ENCODE measurements at places on chromosomes 11 and 22.

- DNase-seq = no peak
Measured at GRCh38 chr11:19237381-19237780, 3.4 kb downstream of the E2F8 start.

GRCh38 chr11:7677796-7678201 is 4.5 kb upstream of the CYB5R2 start:
- DNase-seq = no peak

DNA sequence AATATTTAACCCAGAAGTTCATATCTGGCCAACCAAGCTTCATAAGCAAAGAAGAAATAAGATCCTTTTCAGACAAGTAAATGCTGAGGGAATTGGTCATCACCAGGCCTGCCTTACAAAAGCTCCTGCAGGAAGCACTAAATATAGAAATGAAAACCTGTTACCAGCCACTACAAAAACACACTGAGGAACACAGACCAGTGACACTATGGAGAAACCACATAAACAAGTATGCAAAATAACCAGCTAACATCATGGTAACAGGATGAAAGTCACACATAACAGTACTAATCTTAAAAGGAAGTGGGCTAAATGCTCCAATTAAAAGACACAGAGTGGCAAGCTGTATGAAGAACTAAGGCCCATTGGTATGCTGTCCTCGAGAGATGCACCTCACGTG is 311.4 kb downstream of the DYNC2H1 start:
- DNase-seq = no peak

DNA sequence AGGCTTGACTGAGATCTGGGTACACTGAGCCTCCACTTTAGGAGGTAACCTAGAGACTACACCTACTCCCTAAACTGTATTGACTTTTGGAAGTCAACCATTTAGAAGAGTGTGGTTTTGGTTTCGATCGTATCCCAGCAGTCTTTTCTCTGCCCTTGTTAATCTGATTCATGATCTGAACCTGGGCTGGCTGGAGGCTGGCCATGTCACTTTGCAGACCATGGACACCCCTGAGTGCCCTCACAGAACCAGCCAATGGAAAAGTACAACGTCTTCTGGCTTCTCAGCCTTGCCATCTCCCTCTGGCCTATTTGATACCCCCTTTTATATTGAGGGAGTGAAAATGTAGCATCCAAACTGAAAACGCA is 10.8 kb downstream of the EHF start:
- DNase-seq = no peak

DNA sequence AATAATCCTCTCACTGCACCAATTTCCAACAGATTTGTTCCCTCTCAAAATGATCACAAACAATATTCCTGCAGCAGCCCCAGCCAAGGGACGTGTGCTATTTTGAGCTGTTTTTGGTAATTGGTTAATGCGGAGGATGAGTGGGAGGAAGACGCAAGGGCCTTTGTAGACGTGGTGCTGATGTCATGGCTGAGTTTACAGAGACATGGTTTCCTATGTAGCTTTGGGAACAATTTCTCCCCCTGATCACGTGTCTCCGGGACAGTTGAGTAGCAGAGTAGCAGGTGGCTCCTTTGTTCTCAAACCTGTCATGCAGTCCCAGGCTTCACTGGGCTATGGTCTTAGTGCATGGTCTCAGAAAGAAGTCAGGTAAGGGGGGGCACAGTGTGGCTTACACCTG is 183.2 kb upstream of the NECTIN1 start:
- no peak for DNase-seq

- DNase-seq = no peak
Measured at GRCh38 chr11:75966537-75967287, 151.7 kb downstream of the UVRAG start.

DNA sequence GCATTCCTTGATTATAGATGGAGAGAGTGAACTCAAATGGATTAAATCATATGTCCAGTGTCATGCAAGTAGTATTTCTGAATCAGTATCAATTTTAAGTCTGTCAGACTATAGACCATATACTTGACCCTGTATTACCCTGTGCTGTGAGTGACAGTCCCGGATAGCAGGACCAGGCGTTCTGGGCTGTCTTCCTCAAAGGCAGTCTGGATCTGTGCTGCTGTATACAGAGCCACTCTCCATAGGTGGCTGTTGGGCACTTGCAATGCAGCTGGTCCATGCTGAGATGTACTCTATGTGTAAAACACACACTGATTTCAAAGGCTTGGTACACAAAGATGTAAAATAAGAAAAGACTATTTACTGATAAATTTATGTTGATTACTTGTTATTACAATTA is 294.3 kb downstream of the OPCML start:
- no peak for DNase-seq

- DNase-seq = no peak
Measured at GRCh38 chr22:32482708-32483107, 8.1 kb downstream of the FBXO7 start.

DNA sequence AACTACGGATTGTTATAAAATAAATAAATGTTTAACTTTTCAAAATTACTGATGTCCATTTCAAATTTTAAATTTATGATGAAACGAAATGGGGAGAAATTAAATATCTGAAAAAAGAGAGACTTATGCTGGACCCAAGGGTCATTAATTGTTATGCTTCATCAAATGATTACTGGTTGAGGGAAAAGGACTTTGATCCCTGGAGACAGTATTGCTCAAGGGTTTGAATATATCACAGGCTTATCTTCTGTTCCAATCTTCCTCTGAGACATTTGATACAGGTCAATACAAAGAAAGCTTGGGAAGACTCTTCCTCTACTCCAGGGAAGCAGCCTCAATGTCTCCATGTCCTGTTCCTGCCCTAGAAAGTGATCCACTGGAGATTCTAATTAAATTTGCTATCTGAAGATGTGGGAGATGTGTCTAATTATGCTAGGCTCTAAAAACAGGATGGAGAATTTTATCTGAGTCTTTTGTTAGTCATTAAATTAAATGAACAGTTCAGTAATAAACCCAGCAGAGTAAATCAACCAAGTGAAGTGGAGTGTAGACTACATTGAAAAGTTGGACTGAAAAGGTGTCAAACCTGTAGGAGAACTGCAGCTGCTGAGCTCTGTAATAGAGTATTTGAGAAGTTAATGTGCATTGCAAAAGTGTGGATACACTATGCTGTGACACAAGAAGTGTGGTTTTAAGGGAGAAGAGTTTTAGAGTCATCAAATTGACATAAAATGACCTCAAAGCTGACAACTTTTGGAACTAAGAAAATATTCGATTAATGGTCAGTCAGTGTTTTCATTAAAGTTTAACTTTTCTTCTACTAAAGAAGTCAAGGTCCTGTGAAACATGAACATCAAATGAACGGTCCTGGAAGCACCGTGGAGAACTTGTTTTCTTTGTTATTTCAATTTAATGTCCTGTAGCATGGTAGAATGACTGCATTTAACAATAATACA is 623.7 kb upstream of the CCDC90B start:
- DNase-seq = no peak

DNA sequence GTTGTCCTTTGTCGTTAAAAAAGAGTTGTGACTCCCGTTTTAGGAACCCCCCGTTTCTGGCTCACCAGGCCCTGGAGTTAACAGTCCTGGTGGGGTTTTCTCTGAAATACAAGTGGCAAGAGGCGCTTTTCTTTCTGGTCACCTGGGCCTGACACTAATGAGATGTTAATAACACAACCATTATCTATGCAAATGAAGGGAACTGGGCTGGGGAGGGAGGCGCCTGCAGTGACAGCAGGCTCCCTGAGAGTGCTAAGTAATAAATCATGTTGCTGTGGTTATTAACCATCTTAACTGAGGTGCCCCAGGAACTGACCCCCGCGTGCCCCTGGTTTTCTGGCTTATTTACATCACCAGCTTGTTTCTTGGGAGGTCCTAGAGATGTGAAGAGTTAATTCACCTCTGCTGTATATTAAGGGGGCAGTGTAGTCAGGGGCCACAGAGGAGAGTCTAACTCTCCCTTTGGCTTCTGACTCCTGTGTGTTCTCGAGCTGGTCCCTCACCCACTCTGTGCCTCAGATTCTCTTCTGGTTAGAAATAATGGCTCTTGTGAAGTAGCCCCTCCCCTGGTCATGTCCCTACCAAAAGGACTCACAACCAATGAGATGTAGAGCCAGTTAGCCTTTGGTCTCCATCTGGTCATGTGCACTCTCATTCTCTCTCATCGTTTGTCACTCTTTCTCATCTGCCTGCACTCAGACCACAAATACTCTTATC is 276.6 kb upstream of the CADM1 start:
- DNase-seq = no peak

GRCh38 chr11:10844796-10845195 is 13.1 kb downstream of the ZBED5 start:
- no peak for DNase-seq

- DNase-seq = no peak
Measured at GRCh38 chr11:126162306-126163030, 49.0 kb downstream of the RPUSD4 start.

GRCh38 chr11:121207485-121208115 is 85.0 kb upstream of the SC5D start:
- DNase-seq = no peak

GRCh38 chr11:120170741-120171261 is 32.9 kb upstream of the TRIM29 start:
- no peak for DNase-seq

- no peak for DNase-seq
Measured at GRCh38 chr11:121476379-121477032, 23.7 kb upstream of the SORL1-AS1 start.

- DNase-seq = no peak
Measured at GRCh38 chr11:118057251-118058145, 19.4 kb upstream of the TMPRSS4 start.

GRCh38 chr11:115716601-115717529 is 212.7 kb upstream of the CADM1 start:
- no peak for DNase-seq

- no peak for DNase-seq
Measured at GRCh38 chr11:78977009-78977408, 402.3 kb upstream of the NARS2 start.

DNA sequence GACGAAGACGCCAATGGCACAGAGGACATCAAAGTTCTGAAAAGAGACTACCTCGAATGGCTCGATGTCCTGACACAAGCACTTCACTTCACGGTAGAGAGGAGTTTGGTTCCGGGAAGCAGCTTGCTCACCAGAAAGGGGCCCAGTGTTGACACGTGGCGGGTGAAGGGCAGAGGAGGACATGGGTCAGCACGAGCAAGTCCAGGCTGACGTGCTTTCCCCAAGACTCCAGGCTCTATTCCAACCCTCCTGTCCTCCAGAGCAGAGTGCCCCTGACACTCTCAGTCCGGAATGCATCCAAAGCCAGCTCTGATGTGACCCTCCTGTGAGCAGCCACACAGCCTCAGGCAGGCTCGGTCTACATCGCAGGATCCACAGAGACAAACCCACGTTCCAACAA is 77.5 kb upstream of the BID start:
- DNase-seq = no peak

- no peak for DNase-seq
Measured at GRCh38 chr11:116939499-116939898, 102.1 kb upstream of the APOA1 start.

GRCh38 chr22:29511126-29511862 is 31.3 kb downstream of the NEFH start:
- no peak for DNase-seq

DNA sequence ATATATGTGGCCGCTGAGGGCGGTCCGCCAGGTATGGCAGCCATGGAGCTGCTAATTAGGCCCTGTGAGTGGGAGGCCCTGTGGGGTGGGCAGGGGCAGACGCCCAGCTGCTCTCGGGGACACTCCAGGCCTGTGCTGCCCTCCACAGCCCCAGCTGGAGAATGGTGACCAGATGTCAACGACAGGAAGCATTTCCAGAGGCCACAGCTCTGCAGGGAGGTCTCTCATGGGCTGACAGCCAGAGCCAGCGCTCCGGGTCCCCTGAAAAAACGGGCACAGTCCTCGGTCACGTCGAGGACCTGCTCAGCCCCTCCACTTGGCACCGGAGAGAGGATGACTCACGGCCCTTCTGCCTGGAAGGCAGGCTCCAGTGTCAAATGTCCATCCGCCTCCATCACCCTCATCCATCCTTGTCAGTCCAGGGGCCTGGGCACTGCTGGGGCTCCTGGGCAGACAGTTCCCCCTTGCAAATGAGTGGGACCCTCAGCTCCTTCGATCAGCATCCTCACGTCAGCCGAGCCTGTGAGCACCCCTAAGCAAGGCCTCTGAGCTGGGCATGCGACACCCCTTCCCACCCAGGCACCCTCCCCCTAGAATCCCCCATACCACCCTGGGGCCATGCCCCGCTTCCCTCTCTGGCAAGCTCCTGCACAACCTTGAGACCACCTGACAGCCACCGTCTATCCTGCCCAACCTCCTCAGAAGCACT is 1.9 kb downstream of the BID start:
- DNase-seq = no peak

DNA sequence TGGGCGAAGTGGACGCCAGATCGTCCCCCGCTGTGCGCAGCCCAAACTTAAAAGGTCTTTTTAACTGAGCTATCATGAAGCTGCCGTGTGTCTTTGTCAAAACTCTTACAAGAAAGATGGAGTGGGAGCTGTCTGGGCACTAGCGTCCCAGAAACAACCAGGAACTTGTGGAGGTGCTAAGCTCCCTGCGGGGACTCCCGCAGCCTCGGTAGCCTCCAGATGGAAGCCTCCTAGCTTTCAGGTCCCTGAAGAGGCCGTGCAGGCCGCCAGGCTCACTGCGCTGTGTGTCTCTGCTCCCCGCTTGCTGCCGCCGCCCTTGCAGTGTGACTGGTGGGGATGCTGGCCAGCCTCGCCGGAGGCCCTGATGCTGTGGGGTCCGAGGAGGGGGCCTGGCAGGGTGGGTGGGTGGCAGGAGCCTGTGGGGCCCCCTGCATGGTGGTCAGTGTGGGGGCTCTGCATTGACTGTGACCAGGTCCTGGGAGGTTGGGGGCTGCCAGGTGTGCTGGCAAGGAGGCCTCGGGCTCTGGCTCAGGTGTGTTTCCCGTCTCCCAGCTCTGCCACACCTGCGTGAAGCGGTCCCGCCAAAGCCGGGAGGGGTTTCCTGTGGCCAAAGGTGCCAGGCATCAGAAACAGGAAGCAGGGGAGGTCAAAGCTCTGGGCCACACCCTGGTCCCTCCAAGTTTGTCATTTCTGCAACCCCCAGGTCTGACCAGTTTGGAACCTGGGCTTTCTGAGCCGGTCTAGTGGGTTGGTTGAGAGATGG is 1.2 kb downstream of the TRABD start:
- DNase-seq = no peak

DNA sequence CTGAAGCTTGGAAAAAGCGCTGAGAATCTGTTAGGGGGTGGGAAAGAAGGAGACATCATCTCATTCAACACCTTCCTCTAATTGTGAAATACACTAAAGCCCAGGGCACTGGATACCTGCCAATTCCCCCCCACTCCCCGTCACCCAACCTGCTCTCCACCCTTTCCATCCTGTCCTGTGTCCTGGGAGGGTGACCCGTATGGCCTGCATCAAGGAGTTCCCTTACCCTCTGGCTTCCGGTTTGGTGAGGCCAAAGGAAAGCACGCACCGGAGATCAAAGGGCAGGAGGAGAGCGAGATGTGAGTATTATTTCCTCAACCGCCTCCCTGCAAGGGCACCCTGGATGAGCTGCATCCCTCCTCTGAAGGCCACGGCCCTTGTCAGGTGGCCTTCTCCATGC is 65.0 kb upstream of the PTPRJ start:
- no peak for DNase-seq

Measured in stimulated activated CD4-positive, alpha-beta T cell treated with anti-CD3 and anti-CD28 coated beads, Interleukin-4, amount 100 ng/mL, for 48 hours (primary cell).